ENCODE measurements at places on chromosomes 4 and X. TPM values are rescaled to one million over a fixed set of nuclear protein-coding genes. Genes with fewer than 3 reads are reported as not detected.

Gene PRICKLE3
- polyA plus RNA-seq: 3.4 TPM

Gene WNK3
- 0.10 TPM for polyA plus RNA-seq

Gene CT45A3
- polyA plus RNA-seq: not detected

DNA sequence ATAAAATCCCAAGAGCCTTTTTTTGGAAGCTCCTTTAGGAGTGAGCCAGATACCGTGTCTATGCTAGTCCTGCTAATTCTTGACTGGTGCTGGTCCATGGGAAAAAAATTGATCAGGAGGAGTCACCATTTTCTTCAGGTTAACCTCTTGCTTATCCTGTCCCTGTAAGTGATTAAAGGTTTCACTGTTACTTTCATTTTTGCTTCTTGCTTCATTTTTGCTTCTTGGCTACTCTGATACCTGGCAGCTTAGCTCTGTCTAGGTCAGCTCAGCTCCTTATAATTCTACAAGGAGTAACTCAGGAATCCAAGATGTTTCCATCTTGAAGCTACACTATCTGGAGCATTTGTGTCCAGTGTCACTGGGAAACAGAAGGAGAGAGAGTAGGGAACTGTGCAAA, 45.7 kb downstream of the AFM start:
- no peak overlapping the region for H3K4me3 ChIP-seq
- H3K36me3 ChIP-seq: no peaks in the 10 kb centered on the region
- no peaks in the 10 kb centered on the region for H3K27me3 ChIP-seq
- no peak overlapping the region for H3K27ac ChIP-seq
- DNase-seq: no peak

- no peaks in the 10 kb centered on the region for H3K27me3 ChIP-seq
- H3K4me3 ChIP-seq: no peak overlapping the region
- H3K36me3 ChIP-seq: no peaks in the 10 kb centered on the region
- H3K27ac ChIP-seq: no peak overlapping the region
- DNase-seq: no peak
- no peaks in the 10 kb centered on the region for H3K4me1 ChIP-seq
These were observed 224.2 kb downstream of the DMD start for GRCh38 chrX:32987142-32987541.

GRCh38 chr4:71593311-71593710, 190.6 kb downstream of the GC start:
- H3K4me1 ChIP-seq: no peaks in the 10 kb centered on the region
- no peaks in the 10 kb centered on the region for H3K27me3 ChIP-seq
- no peak overlapping the region for H3K4me3 ChIP-seq

GRCh38 chr4:37670249-37670648, 15.9 kb downstream of the RELL1 start:
- H3K27me3 ChIP-seq: no peaks in the 10 kb centered on the region
- no peaks in the 10 kb centered on the region for H3K36me3 ChIP-seq
- no peak overlapping the region for H3K27ac ChIP-seq
- no peak for DNase-seq
- no peak overlapping the region for H3K4me3 ChIP-seq

GRCh38 chr4:39502019-39502663, 25.1 kb downstream of the UGDH start:
- H3K36me3 ChIP-seq: peaks cover 91% of the 10 kb centered on the region
- H3K27ac ChIP-seq: no peak overlapping the region
- H3K4me1 ChIP-seq: no peaks in the 10 kb centered on the region
- no peaks in the 10 kb centered on the region for H3K27me3 ChIP-seq
- H3K4me3 ChIP-seq: no peak overlapping the region

GRCh38 chrX:9899640-9900111, 67.5 kb upstream of the CLDN34 start:
- no peak for DNase-seq
- H3K27me3 ChIP-seq: no peaks in the 10 kb centered on the region
- H3K4me3 ChIP-seq: no peak overlapping the region
- H3K4me1 ChIP-seq: no peaks in the 10 kb centered on the region

DNA sequence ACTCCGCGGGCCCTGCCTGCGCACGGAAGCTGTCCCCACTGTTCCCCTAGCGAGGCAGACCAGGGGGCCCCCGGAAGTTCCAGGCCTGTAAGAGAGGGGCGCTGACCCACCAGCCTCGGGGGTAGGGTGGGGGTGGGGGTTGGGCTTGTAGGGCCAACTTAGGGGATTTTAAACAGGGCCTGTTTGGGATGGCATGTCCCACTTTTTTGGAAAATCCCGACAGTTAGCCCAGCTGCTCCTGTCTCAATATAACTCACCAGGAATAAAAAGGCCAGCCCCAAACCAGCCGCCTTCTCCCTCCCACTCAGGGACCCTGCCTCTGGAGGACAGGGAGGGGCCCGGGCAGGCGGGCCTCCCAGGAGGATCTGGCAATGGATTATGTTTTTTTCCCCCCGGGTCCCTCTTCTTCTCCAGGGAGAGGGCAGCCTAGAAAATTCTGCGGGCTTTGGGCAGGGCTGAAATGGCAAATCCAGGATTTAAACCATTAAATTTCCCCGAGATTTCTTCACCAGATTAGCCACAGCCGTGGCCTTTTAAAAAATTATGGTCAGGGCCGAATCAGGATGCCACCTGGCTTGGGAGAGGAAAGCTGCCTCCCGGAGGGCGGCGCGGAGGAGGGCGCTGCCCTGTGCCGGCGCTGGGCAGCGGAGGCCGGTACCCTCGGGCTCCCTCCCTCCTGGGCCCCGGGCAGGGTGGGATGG, 957 bp downstream of the PPP2R2C start:
- H3K36me3 ChIP-seq: no peaks in the 10 kb centered on the region
- peak; percentile 30 for DNase-seq
- H3K4me3 ChIP-seq: peak overlapping the region; percentile 64
- H3K4me1 ChIP-seq: peaks cover 22% of the 10 kb centered on the region
- peaks cover 93% of the 10 kb centered on the region for H3K27me3 ChIP-seq
- H3K27ac ChIP-seq: no peak overlapping the region

Gene JCHAIN
- 181 TPM for polyA plus RNA-seq

DNA sequence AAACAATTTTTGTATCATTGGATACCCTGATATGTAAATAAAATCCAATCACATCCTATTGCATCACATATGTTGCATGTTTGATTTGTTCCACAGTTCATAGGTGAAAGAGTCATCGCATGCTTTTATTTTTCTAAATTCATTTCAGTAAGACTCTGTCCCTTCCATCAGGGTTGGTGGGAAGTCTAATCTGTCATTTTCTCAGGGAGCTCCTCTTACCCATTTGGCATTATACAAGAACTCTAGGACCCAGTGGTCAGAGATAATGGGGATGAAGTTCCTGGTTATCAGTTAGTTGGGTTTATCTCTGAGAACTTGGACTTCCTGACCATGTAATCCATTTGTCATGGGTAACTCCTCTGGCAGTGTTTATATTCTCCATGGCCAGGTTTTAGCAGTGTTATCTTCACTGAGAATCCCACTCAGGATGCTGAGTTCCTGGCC, 227.1 kb upstream of the JADE1 start:
- no peaks in the 10 kb centered on the region for H3K4me1 ChIP-seq
- H3K27ac ChIP-seq: no peak overlapping the region
- no peaks in the 10 kb centered on the region for H3K27me3 ChIP-seq
- H3K4me3 ChIP-seq: no peak overlapping the region
- no peak for DNase-seq

Gene CXCL8
- 0.59 TPM for polyA plus RNA-seq

DNA sequence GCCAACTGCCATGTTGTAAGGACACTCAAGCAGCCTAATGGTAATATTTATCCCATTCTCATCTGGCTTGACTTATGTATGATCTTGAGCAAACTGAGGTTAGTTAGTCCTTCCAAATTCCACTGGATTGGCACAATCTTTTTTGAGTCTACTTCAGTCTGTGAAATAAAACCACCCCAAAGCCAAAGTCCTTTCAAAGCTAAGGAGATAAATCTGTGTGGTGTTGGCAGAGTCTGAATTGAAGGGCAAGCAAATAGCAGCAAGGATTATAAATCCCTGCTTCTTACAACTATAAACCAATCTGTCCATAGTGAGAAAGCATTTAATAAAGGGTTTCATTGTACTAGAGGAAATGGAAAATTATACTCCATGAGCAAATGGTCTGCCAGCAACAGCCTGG, 233.9 kb upstream of the GLRA2 start:
- H3K27me3 ChIP-seq: no peaks in the 10 kb centered on the region
- no peak overlapping the region for H3K4me3 ChIP-seq
- DNase-seq: no peak

GRCh38 chr4:171667906-171668305, 145.3 kb upstream of the GALNTL6 start:
- H3K27ac ChIP-seq: no peak overlapping the region
- H3K27me3 ChIP-seq: no peaks in the 10 kb centered on the region
- H3K4me3 ChIP-seq: no peak overlapping the region
- no peaks in the 10 kb centered on the region for H3K36me3 ChIP-seq
- H3K4me1 ChIP-seq: no peaks in the 10 kb centered on the region

- H3K4me3 ChIP-seq: no peak overlapping the region
- H3K27me3 ChIP-seq: no peaks in the 10 kb centered on the region
- H3K4me1 ChIP-seq: no peaks in the 10 kb centered on the region
- no peak for DNase-seq
- no peak overlapping the region for H3K27ac ChIP-seq
These were observed 156.5 kb upstream of the ETNPPL start for GRCh38 chr4:108919226-108919893.

DNA sequence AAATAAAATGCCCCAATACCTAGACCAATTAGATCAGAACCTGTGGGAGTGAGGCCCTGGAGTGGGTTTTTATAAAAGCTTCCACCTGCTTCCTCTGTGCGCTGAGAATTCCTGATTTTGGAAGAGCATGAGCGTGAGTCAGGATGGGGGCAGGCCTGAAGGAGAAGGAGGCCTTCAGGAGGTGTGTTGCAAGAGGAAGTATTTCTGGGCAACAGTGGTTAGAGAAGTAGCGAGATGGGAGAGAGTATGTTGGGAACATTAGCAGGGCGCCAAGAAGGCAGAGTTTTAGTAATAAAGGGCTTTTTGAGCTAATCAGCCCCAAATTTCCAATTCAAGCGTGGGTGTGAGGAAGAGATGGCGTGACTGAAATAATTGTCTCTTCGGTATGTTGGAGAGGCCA, 349.8 kb downstream of the UNC5C start:
- H3K4me3 ChIP-seq: no peak overlapping the region
- no peak overlapping the region for H3K27ac ChIP-seq
- DNase-seq: no peak
- H3K36me3 ChIP-seq: no peaks in the 10 kb centered on the region
- no peaks in the 10 kb centered on the region for H3K4me1 ChIP-seq

DNA sequence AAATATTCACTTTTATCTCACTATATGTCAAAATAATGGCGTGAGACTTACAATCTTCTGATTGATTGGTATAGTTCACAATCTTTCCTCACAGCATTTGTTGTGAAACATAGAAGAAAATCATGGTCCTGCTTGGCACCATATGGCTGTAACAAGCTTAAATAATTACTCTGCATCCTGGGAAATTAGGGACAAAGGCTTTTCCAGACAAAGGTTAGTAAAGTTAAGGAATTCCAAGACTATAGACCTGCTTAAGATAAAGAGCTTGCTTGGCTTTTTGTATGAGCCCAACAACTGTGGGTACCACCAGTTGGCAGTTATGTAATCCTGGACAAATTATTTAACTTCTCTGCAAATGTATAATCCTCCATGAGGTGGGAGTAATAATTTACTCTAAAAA, 3.4 kb upstream of the PCDH18 start:
- H3K27me3 ChIP-seq: no peaks in the 10 kb centered on the region
- H3K4me3 ChIP-seq: no peak overlapping the region
- no peak overlapping the region for H3K27ac ChIP-seq
- no peaks in the 10 kb centered on the region for H3K4me1 ChIP-seq
- no peak for DNase-seq
- H3K36me3 ChIP-seq: no peaks in the 10 kb centered on the region

Gene AFM
- not detected for polyA plus RNA-seq

Gene ADGRG2
- polyA plus RNA-seq: 2.3 TPM

GRCh38 chr4:7144374-7145290, 47.7 kb upstream of the SORCS2 start:
- peaks cover 5% of the 10 kb centered on the region for H3K4me1 ChIP-seq
- no peak overlapping the region for H3K27ac ChIP-seq
- no peaks in the 10 kb centered on the region for H3K36me3 ChIP-seq
- no peak overlapping the region for H3K4me3 ChIP-seq

Gene ALB
- 0.85 TPM for polyA plus RNA-seq

- no peaks in the 10 kb centered on the region for H3K36me3 ChIP-seq
- no peak overlapping the region for H3K27ac ChIP-seq
- H3K27me3 ChIP-seq: no peaks in the 10 kb centered on the region
- no peaks in the 10 kb centered on the region for H3K4me1 ChIP-seq
- no peak overlapping the region for H3K4me3 ChIP-seq
These were observed 199.8 kb upstream of the WDFY3 start for GRCh38 chr4:85166318-85166717.

GRCh38 chrX:40298069-40298468, 200.3 kb upstream of the BCOR start:
- H3K27ac ChIP-seq: no peak overlapping the region
- no peaks in the 10 kb centered on the region for H3K36me3 ChIP-seq
- no peaks in the 10 kb centered on the region for H3K4me1 ChIP-seq
- no peak for DNase-seq
- no peaks in the 10 kb centered on the region for H3K27me3 ChIP-seq

DNA sequence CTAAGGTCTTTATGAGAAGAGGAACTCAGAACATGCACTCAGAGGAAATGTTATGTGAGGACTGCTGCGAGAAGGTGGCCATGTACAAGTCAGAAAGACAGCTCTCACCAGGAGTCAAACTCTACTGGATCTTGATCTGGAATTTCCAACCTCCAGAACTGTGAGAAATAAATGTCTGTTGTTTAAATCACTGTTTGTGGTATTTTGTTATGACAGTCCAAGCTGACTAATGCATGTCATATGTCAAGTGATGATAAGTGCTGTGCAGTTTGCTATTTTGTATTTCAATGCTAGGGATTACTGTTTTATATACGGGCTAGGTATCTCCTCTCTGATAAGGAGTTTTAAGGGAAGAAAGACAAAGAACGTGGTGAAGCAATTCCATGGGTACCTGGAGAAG, 162.3 kb downstream of the CPEB2 start:
- DNase-seq: no peak
- no peak overlapping the region for H3K4me3 ChIP-seq
- H3K27me3 ChIP-seq: no peaks in the 10 kb centered on the region
- H3K27ac ChIP-seq: no peak overlapping the region
- no peaks in the 10 kb centered on the region for H3K36me3 ChIP-seq

DNA sequence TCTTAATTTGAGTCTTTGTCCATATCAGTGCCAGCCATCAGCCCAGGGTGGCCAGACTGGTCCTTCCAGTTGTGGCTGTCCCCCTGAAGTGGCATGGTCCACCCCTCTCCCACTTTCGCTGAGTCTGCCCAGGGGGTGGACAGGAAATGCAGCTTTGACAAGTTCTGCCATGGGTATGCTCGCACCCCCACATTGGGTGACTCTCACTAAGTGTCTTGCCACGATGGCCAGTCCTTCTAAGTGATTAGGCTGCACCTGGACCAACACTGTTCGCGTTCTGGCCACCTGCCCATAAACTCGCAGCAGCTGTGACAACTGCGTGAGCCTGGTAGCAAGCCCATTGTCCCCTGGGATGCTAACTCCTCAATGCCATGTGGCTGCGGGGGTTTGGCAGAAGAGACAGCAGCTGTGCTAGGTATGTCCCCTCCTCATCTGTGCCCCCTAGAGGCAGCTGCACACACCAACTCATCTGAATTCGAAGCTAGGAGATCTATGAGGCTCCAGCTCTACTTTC, 10.0 kb upstream of the LNX1 start:
- no peak overlapping the region for H3K27ac ChIP-seq
- H3K36me3 ChIP-seq: no peaks in the 10 kb centered on the region
- no peak overlapping the region for H3K4me3 ChIP-seq
- no peaks in the 10 kb centered on the region for H3K27me3 ChIP-seq
- H3K4me1 ChIP-seq: no peaks in the 10 kb centered on the region

Gene NWD2
- polyA plus RNA-seq: not detected

- DNase-seq: peak; percentile 81
- H3K36me3 ChIP-seq: no peaks in the 10 kb centered on the region
- no peaks in the 10 kb centered on the region for H3K27me3 ChIP-seq
These were observed 24.0 kb upstream of the MTHFD2L start for GRCh38 chr4:74133786-74134499.

All from spleen (tissue), 13 donors.